NCI-H1694 (cell line): ENCODE measurements at places on chromosomes 3 and 15.

GRCh38 chr15:90037511-90037860 is 36.4 kb downstream of the ZNF710 start:
- no peak for DNase-seq

GRCh38 chr3:149473357-149474249 is 894 bp upstream of the TM4SF4 start:
- DNase-seq = no peak

GRCh38 chr15:63052961-63053698 is 10.6 kb downstream of the TPM1 start:
- DNase-seq = no peak

GRCh38 chr15:69388260-69388705 is 25.9 kb upstream of the KIF23 start:
- no peak for DNase-seq

DNA sequence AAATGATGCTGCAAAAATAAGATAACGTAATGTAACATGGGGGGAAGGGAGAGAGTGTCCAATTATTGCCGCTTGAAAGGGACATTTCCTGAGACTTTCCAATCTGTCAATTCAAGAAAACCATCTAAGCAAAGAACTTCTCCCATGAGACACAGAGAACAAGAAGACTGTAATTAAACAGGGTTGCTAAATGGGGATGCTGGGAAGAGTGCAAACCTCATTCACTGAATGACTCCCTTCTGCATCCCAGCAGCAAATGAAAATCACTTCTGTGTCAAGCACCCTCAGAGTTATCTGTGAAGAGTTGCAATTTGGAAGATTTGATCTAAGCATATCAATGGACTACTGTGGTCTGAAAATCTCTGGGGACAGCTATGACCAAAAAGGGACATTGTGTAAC is 3.6 kb downstream of the RFT1 start:
- DNase-seq = no peak

- no peak for DNase-seq
These were observed 151.2 kb upstream of the TMCO5A start for GRCh38 chr15:37783290-37783689.

GRCh38 chr3:172099495-172099808 is 60.1 kb downstream of the FNDC3B start:
- DNase-seq = no peak

GRCh38 chr3:173037840-173038483 is 103.1 kb downstream of the SPATA16 start:
- no peak for DNase-seq

DNA sequence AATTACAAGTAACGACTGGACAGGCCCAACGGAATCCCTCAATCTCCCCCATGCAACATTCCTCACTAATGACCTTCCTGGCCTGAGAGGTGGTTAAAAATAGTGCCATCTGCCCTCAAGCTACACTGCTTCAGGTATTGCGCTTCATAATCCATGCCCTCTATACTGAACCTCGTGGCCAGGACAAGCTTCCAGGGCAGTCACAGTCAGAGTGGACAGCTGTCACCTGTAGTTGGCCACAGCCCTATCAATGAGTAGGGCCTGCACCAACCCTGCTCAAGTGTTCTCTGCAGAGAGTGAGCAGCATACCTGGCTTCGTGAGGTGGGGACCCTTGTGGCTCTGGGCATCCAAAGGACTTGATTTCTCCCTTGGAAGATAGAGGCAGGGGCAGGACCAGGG is 46.9 kb upstream of the SEMA4B start:
- DNase-seq = no peak

DNA sequence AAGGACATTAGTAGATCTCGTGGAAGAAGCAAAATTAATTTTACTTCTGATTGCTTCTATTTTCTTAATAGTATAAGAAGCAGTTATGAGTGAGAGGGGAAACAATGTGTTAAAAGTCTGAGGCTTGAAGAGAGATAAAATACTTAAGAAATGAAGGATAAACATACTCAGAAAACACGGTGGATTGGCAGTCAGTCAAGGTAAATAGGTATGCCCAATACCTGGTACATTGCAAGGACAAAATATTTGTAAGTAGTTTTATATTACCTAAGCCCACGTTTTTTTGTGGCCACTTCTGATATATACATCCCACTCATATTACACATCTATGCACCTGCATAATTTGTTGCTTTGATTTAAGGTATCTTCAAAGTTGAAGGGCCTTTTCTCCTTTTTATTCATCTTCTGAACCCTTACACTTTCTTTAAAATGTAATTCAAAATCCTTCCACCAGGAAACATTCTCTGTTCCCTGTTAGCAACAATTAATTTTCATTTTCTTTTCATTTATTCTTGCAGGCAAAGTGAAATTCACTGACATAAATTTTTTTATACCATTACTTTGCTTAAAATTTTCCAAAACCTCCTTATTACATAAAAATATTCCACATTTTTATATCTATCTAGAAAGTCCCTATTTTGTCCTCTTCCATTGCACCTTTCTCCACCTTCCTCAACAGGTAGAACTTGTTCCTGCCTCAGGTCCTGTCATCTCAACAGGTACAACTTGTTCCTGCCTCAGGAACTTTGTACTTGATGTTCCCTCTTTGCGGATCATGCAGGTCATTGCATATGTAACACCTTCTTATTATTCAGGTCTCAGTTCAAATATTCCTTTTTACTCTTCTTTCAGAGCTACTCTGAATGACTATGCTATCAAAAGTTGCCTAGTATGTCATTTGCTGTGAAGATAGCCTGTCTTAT is 755.7 kb upstream of the ALCAM start:
- DNase-seq = no peak

GRCh38 chr3:30139283-30139682 is 467.1 kb upstream of the TGFBR2 start:
- no peak for DNase-seq
